GM12865 (cell line): ENCODE measurements at places on chromosomes 6 and 20.

DNA sequence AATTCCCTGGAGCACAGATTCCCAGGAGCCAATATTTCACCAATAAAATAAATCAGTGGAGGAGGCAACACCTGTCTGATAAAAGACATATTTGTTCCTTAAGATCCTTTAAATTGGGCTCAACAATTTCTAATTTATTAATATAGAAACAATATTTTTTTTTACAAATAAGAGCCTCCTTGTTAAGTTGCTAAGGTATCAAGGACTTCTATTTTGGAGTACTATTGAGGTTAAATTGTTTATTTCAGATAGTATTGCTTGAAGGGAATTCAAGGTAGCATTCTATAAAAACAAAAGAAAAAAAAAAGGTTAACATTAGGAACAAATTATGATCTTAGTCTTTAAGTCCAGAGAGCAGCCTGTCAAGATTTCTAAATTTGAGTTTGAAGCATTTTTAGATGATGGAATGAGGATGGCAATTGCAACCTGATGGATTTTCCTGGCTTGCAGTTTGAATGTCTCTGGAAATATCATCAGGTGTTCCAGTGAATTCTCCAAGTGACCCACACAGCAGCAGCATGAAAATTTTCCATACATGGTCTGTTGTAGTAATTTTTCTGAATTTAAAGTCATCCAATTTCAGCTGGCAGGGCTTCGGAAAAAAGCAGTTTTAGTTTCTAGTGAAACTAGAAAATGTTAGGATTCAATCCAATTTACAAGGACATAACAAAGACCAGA lies 19.3 kb upstream of the NCR2 start:
- DNase-seq, result no peak

DNA sequence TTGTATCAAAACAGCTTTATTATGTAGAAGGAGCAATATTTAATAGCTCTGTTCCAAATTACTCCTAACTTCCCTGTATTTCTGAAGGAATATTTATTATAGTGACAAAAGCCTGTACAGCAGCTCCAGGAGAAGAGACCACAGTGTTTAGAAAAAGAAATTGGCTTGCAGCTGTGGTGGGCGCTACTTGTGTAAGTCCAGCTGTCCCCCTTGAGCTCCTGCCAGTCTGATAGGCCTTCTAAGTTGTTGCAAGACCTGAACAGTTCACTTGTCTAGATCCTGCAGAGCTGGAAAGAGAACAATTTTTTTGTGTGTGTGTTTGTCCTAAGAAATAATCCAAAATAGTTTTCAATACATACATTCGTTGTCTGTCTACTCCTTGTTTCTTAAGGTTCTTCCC lies 86.6 kb downstream of the JARID2 start:
- no peak for DNase-seq

- DNase-seq, result peak; percentile 49
Observed at GRCh38 chr6:49849213-49849907, 17.0 kb downstream of the CRISP1 start.

DNA sequence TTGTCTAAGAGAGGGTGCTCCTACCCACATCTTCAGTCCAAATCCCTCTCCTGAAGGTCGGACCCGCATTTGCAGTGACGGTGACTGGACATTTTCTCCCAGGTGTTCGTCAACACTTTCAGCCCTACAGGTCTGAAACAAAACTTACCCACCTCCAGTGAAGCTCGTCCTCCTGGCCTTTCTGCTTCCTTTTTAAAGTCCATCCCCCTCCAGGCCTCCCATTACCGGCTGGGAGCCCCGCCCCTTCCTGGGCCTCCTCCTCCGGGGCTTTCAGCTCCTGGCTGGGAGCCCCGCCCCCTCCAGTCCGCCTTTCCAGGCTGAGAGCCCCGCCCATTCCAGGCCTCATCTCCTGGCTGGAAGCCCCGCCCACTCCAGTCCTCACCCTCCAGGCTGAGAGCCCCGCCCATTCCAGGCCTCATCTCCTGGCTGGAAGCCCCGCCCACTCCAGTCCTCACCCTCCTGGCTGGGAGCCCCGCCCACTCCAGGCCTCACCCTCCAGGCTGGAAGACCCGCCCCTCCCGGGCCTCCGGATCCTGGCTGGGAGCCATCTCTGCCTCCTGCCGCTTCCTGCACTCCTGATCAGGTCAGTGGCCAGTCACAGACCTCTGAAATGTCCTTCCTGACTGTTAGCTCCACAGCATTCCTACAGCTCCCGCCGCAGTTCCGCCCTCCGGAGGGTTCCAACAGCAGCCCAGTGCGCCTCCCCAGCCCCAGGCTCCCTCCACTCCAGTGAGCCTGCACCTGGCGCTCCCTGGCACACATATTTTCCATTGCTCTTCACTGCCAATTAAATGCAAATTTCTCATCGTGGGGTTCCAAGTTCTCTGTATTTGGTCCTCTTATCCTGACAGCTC lies 98.5 kb downstream of the LY86 start:
- DNase-seq, result no peak

GRCh38 chr20:19121463-19121862 lies 91.0 kb upstream of the SLC24A3 start:
- no peak for DNase-seq

DNA sequence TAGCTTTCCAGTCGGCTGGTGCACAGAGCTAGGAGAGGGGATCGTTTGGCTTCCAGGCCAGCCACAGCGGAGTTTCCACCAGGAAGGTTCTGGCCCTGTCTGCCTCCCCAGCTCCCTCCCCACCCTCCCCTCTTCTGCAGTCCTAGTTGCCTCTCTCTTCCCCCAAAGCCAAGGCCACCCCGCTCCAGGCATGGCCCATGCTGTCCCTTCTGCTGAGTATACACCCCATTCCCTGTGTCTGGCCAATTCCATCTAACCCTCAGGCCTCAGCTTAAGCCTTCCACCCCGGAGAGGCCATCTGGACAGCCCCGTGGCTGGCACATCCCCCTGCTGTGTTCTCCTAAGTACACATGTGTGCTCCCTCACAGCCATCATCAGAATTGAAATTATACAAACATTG lies 167.4 kb downstream of the CDH4 start:
- no peak for DNase-seq
